ENCODE measurements at places on chromosomes 7 and 10. TPM values are rescaled to one million over a fixed set of nuclear protein-coding genes. Genes with fewer than 3 reads are reported as not detected.
A peak's percentile ranks its signal among the peaks of the same experiment; 100 is the strongest.

DNA sequence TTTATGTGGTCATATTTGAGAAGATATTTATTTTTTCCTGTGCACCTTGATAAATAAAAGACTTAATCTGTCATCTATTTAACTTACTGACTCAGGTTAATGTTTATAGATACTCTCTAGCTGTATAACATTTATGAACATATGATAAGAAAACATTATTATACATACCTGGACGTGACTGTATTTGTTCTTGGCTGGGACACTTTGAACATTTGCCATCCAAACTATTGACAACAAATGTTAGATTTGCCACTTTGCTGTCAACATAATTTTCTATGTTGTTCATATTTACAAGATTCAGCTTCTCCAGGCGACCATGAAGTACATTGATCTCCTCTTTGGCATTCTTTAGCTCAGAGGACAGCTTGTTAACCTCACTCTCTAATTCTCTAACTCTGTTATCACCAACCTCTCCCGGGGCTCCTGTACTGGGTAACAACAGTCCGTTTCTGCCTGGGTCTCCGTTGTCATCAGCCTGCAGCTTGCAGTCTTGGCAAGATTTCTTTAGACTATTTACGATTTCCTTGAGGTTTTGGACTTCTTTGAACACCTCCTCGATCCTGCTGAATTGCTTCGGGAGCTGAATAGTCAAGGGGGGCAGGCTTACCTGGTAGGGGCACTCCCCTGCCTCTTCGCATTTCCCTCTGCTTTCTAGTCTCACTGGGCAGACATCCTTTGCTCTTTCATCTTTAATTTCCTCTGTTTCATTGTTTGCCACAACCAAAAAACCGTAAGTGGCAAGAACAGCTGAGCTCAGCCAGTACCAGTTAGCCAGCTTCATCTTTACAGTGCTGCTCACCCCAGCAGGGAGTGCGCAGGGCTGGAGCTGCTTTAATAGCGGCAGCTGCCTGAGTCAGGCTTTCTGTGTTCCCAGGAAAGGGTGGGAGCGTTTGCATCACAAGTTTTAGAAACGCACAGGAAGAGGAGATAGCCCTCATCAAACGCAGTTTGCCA lies at the start of gene FGL2:
FGL2 (minus strand) TSS at position 807 of the 954 bp plus-strand sequence; CDS start at position 781, 26 bp downstream.
- peak; percentile 35 for DNase-seq

The GIMAP1 gene
- 10.2 TPM for total RNA-seq

- DNase-seq = no peak
Observed at GRCh38 chr7:68629-69028, 123.7 kb upstream of the FAM20C start.

The PDZD7 gene
- total RNA-seq = 1.6 TPM

DNA sequence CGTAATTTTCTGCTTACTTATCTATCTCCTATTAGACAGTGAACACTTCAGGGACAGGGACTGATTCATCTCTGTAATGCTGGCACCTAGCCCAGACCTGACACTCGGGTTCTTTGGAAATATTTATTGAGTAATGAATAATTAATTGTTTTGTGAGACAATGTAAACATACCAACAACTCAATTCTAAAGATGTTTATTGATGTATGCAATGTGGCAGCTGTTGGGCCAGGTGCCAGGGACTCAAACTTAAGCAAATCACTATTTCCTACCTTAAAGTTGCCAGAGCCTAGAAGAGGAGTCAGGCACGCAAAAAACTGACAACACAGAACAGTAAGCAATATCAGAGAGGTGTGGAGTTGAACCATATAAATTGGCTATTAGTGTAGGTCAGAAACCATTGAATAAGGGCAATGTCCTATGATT lies 63.6 kb upstream of the BMPER start:
- peak; percentile 7 for DNase-seq

The TNRC18 gene
- 125 TPM for total RNA-seq

DNA sequence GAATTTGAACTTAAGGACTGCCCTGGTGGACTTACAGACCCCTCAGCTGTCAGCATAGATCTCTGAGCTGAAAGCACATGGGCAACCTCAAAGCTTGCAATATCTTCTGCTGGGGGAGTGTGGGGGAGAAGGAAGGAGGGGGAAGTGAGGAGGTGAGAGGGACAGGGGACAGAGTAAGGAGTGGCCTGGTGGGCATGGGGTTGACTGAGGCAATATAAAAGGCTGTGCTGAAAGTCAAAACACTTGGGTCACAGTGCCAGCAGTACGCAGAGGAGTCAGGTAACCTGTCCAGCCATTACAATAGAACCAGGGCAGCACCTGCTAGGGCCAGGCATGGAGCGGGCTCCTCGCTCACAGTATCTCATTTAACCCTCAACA lies 43.2 kb downstream of the PPP1R3C start:
- no peak for DNase-seq

- DNase-seq = peak; percentile 47
Observed at GRCh38 chr7:101664436-101664835, 35.3 kb upstream of the MYL10 start.

The PRKAR2B gene
- 6.9 TPM for total RNA-seq

GRCh38 chr10:97714401-97715258 lies 1.1 kb downstream of the MARVELD1 start:
- peak; percentile 82 for DNase-seq

The TSPAN15 gene
- 65.4 TPM for total RNA-seq

- no peak for DNase-seq
Observed at GRCh38 chr10:35208949-35209613, 82.4 kb downstream of the CREM start.

DNA sequence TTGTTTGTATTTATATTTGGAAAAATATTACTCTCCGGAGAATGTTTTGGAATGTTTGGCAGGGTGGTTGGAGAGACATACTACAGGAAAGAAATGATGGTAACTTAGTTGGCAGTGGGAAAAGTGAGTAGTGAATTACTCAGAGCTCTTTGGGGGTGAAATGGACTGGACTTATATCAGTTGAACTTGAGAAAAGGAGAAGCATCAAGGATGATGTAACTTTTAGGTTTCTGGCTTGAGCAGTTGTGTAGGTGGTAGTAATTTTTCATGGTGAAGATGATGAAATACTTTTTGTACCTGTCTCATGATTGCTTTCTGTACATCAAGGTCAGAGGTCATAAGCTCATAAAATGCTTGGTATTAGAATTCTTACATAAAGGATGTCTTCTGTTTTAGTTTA lies 617.2 kb downstream of the AUTS2 start:
- DNase-seq = no peak

The PON1 gene
- not detected for total RNA-seq

DNA sequence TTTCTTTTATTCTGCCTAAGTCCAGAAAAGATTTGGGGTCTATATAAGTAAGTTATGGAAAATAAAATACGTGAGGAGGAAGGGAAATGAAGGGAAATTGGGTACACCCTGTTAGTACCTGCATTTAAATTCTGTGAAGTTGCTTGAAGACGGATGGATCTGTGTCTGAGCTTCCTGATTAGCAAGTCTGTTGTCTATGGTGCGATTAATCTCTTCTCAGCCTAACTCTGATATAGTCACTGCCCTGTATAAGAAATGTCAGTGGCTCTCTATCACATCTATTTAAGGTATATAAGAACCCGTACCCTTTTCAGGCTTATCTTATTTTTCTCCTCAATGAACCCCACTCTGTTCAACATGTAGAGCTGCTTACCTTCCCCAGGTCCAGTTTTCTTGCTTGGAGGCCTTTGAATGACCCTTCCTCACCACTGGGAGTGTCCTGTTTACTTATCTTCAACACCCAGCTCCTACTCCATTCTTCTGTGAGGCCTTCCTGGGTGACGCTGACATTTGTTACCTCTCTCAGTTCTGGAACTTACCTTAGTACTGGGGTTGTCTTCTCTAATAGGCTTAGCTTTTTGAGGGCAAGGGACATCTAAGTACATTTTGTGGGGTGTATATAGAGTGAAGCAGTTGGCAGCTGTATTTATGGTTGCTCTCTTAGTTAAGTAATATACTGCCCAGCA lies 149.6 kb upstream of the PRPS1L1 start:
- no peak for DNase-seq

- DNase-seq = peak; percentile 97
Observed at GRCh38 chr7:134986363-134987251, at the start of gene AGBL3. AGBL3 (plus strand) TSS chr7:134986508; CDS start chr7:134987934, 1,426 bp downstream.

The ZNRF2 gene
- 32.2 TPM for total RNA-seq

DNA sequence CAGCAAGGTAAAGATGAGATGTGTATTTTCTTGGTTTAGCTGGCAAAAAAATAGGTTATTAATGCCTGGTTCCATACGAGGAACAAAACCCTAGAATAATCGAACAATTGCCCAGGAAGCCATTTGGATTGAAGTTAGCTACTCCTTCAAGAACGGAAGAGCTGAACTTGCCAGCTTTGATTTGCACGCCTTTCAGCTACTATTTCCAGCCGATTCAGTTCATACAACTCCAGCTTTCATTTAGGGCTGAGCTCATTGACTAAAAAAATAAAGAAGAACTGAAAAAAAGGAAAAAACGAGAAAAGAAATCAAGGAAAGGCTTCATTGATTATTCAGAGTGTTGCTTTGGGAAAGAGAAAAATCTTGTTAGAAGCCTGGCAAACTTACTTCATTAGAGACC lies 60.4 kb downstream of the PTN start:
- no peak for DNase-seq

DNA sequence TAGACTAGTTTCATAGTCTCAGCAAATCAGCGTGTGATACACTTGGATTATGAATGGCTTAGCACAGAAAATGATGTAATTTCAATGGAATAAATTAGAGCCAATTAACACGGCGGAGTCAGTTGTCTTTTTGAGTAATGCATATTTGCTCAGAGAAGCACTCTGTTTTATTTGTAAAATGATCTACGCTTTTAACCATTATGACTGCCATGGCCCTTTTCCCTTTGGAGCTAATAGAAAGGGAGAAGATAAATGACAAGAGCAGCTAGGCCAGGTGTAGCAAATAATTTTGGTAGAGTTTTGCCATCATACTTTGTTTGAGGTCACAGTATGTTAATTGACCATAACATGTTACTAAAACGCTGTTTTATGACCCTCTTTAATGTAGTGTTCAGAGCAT lies 86.8 kb downstream of the GPR158 start:
- peak; percentile 1 for DNase-seq

GRCh38 chr7:70494225-70495032 lies 637.5 kb upstream of the GALNT17 start:
- DNase-seq = no peak

GRCh38 chr7:9876053-9876452 lies 1097.6 kb upstream of the PHF14 start:
- no peak for DNase-seq

- DNase-seq = no peak
Observed at GRCh38 chr7:149216402-149216801, 21.1 kb downstream of the ZNF282 start.

- no peak for DNase-seq
Observed at GRCh38 chr7:18532813-18533212, 37.3 kb downstream of the HDAC9 start.

GRCh38 chr10:84173501-84173929 lies at the start of gene GPR15LG:
GPR15LG (plus strand) TSS chr10:84173801; CDS start chr10:84173852, 51 bp downstream.
- no peak for DNase-seq

The SFTPA1 gene
- not detected for total RNA-seq

The BLNK gene
- total RNA-seq = 38.8 TPM

DNA sequence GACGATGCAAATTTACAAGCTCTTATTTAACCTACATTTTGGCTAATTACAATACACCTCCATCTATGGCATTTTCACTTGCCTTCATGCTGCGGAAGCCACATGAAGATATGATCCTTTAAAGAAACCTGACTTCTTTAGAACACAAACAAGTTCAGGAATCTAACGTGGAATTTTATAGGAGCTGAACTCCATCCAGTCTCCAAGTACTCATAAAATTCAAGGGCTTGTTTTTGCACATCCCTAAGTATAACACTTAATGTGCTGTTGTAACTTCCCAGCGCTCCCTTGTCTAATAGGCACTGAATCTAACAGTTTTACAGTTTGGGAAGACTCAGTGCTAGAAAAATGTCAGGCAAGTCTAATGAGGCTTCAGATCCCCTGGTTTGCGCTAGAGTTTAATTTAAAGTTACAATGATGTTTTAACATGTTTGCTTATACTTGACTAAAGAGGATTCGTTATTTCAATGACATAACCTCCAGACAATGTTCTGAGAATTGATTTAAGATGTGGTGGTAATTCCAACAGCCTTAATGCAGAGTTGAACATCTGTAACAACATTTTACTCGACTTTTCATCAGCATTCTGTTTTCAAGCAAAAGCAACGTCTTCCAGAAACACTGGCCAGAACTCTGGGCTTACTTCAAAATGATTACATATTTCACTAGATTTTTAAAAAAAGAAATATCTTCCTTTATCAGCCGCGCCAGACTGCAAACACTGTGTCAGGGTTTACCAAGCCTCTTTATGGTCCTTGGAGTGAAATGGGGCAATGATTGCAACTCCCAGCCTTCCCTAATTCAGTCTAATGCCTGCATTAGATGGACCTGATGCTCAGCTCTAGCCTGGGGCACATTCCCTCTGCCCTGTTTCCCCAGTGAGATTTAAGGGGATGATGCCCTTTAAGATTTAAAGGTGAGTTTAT lies 664.3 kb downstream of the KCNMA1 start:
- DNase-seq = peak; percentile 59

DNA sequence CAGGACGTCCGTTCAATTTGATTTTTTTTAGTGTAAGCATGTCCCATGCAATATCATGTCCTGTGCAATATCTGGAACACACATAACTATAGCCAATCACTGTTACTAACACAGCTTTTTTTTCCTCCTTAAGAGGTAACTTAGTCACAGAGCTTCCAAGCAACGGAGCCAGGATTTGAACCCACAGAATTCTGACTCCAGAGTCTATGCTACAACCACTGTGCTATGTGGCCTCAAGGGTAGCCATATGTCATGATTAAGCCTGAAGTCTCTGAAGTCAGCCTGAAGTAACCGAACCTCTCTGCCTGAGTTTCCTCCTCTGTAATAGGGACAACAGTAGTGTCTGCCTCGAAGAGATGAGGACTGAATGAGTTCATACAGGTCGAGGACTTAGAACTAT lies 42.2 kb upstream of the TCF7L2 start:
- DNase-seq = no peak

DNA sequence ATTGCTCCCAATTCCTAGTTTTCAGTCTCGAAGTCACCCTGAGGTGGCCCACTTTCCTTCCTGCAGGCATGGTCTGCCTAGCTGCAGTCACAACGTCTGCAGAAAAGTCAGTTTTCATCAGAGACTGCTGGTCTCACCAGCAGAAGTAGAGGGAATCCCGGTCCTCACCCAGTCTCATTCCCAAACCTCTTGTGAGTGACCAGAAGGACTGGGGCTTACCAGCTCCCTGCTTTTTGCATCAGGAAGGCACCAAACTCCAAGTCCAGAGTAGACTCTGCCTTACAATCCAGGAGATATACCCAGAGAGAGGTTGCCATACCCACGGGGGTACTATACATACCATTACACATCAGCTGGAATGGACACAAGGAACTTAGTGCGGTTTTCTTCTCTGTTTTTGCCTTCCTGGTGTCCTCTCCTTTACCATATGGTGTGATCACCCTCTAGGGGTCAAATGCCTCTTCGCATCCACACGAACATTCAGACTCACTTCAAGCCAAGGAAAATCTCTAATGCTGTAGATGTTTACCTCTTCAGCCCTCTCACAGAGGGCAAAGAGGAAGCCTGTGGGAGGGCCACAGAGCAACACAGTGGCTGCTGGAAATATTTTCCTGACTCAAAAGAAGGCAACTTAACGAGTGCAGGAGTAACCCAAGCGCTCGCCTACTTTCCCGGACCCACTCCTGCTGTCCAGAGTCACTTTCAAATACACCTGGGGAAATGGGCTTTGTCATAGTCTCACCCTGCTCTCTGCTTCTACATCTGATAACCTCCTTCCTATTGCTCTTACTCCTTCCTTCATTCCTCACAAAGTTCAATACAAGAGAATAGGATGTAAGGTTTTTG lies 220.9 kb downstream of the C7orf25 start:
- peak; percentile 76 for DNase-seq

All from kidney (tissue), 22 donors.